ENCODE measurements at places on chromosomes 5 and 9.

GRCh38 chr9:17402309-17402708 lies 176.6 kb upstream of the SH3GL2 start:
- no peak for DNase-seq

- DNase-seq: no peak
Observed at GRCh38 chr5:575636-576035, 36.5 kb upstream of the CEP72 start.

DNA sequence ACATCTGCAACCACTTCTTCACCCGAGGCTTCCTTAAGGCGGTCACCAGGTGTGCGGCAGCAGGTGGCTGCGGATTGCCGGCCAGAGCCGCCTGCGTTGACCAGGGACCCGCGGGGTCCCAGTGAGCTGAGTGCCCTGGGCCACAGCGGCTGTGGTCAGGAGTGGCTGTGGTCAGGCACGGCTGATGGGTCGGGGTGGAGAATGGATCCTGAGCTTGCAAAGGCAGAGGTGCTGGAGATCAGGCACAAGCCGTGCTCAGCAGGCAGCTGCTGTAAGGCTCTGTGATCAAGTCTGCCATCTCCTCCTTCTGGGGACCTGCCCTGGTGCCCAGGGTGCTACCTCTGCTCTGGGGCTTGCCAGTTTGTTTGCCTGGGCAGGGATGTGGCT lies 2.1 kb downstream of the UAP1L1 start:
- DNase-seq: no peak

- DNase-seq: no peak
Observed at GRCh38 chr5:34895641-34896419, 19.5 kb downstream of the RAD1 start.

- DNase-seq: no peak
Observed at GRCh38 chr9:792331-793260, 48.9 kb upstream of the DMRT1 start.

DNA sequence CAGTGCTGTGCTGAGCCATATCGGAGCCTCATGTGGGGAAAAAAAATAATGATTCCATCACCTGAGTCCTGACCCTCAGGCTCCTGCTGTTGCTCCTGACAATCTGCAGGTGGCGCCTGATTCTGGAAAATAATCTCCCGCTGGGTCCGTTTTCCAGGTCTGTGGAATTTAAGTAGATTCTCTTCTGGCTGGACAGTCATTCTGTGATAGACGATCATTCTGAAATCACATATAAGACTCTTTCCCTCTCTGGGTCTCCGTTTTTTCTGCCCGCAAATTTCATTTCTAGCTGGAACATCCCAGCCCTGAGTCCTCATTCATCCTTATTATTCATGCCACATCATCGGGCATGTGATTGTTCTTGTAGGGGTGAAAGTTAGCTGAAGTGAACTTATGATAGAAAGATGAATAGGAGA lies 22.1 kb upstream of the STXBP1 start:
- DNase-seq: peak; percentile 49

DNA sequence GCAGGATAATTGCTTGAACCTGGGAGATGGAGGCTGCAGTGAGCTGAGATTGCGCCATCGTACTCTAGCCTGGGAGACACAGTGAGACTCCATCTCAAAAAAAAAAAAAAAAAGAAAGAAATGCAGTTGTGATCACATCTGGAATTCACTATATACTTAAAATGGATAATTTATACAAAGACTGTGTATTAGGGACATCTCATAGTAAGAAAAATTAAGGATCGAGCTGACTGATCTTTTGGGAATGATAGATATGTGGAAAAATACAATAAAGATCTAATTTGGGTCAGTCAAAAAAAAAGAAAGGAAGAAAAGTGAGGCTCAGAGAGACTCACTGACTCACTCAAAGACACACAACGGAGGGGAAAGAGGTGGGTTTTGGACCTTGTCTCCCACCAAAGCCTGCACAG lies 73.2 kb upstream of the STXBP1 start:
- DNase-seq: no peak

DNA sequence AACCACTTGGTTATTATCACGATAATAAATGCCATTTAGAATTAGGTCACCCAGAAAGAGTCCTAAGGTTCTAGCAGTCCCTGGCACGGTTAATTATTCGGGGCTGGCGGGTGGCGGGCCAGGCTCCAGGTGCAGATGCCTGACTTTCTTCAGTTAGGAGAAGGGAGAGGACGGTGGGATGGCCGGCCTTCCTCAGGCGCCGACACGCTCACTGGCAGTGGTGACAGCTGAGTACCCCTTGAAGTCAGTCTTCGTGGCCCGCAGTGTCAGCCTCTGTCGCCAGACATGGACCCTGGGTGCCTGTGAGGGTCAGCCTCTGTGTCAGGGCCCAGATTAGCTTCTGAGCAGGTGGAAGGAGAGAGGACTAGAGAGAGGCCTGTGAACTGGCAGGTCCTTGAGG lies 21.1 kb upstream of the EXOC3 start:
- no peak for DNase-seq

- no peak for DNase-seq
Observed at GRCh38 chr9:91382298-91382697, 20.6 kb upstream of the AUH start.

DNA sequence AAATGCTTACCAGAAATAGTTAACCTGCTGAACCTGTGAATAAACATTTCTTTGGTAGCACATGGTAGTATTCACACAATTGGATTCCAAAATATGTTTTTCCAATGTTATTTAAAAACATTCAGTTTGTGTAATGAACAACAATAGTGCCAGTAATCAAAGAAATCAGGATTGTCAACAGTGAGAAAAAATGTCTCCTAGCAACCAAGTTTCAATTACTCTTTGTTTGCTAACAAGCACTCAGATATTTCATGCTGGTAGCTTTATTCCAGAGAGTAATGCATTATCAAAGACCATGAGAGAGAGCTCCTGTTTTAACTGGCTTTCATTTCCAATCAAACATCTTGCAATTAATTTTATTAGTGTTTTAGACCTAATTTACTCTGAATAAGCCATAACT lies 768.1 kb upstream of the GRAMD2B start:
- DNase-seq: no peak

DNA sequence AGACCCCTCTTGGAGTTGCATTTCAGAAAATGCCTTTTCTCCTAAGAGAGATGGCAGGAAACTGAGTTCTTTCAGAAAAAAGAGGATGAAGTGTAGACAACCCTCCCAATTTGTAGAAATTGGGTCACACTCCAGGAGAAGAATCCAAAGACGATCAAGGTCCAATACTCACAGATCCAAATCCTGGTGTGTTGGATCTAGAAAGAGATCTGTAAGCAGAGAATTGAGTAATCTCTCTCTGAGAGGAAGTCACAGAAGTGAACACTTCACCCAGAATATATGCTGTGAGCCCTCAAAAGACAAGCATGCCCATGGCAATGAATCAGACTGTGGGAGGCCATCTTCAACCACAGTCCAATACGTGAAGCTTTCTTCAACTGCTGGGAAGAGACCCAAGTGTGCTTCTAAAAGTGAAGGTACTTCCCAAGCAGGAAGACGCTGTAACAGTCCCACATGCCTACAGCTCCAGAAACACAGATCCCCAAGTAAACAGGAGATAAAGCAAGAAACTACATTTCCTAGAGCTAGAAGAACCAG lies 182.7 kb downstream of the SMC2 start:
- no peak for DNase-seq

- no peak for DNase-seq
Observed at GRCh38 chr9:38299856-38300255, 92.6 kb upstream of the ALDH1B1 start.

GRCh38 chr5:77777281-77777892 lies 1.2 kb upstream of the TBCA start:
- no peak for DNase-seq

DNA sequence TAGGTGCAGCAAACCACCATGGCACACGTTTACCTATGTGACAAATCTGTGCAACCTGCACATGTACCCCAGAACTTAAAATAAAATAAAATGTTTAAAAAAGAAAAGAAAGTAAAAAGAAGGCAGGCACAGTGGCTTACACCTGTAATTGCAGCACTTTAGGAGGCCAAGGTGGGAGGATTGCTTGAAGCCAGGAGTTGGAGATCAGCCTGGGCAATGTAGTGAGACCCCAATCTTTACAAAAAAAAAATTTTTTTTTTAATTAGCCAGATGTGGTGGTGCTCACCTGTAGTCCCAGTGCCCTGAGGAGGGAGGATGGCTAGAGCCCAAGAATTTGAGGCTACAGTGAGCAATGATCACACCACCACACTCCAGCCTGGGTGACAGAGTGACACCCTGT lies 12.5 kb upstream of the LHFPL2 start:
- no peak for DNase-seq

- no peak for DNase-seq
Observed at GRCh38 chr5:165837286-165837685, 2331.9 kb downstream of the MAT2B start.

- peak; percentile 57 for DNase-seq
Observed at GRCh38 chr5:176959051-176959450, 47.5 kb downstream of the UIMC1 start.

DNA sequence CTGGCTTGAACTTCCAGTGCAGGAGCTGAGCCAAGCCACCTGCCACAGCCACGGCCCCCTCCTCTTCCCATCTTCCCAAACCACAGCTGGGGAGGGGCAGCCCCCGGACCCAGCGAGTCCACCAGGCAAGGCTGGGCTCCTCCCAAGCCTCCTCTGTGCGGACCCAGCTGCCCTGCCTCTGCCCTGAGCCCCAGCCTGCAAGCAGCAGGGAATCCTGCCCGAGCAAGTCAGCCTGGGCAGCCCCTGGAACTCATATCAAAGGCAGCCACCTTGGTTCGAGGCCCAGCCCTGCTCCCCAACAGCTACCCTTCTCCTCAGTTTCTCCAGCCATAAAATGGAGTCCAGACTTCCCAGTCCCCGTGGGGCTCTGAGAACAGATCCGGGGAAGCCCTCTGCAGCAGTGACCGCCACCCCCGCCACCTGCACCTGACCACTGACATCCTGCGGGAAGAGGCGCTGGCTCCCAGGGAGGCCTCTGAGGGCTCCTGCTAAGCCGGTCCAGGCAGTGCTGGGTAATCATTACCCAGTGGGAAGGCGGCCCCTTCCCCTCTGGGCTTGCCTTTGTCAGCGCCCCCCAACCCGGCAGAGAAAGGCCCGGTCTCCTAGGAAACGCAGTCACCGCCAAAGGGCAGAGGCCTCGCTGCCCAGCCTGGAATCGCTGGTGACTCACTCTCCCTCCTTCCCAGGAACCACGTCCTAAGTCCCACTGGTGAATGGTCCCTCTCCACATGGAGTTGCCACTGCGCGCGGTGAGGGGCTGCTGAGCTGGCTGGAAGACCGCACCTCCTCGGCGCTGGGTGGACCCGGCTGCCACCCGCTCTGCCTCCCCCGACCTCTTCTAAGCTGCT lies 1.5 kb downstream of the VAV2 start:
- no peak for DNase-seq

GRCh38 chr5:1300581-1301083 lies 5.8 kb upstream of the TERT start:
- DNase-seq: no peak

GRCh38 chr5:110896901-110897300 lies 158.1 kb downstream of the SLC25A46 start:
- DNase-seq: no peak

DNA sequence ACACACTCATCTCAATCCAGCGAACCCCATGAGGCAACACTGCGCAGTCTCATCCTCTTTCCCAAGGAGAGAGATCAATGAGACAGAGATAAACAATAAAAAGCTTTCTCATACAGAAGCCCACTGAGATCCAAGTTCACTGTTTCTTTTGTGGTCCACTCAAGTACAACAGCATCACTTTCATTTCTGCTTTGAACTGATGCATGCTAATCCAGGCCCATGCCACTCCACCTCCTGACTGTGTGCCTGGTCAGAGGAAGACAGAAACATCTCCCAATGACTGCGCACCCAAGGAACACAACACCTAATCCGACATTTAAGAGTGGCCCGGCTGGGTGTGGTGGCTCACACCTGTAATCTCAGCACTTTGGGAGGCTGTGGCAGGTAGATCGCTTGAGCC lies 104.0 kb downstream of the SERINC5 start:
- no peak for DNase-seq

Measured in CD4-positive, alpha-beta T cell treated with Interleukin-17A for 1 hour (primary cell).